ENCODE measurements at places on chromosomes 12 and 14.

- DNase-seq = no peak
Observed at GRCh38 chr14:101708853-101709532, 52.5 kb upstream of the PPP2R5C start.

DNA sequence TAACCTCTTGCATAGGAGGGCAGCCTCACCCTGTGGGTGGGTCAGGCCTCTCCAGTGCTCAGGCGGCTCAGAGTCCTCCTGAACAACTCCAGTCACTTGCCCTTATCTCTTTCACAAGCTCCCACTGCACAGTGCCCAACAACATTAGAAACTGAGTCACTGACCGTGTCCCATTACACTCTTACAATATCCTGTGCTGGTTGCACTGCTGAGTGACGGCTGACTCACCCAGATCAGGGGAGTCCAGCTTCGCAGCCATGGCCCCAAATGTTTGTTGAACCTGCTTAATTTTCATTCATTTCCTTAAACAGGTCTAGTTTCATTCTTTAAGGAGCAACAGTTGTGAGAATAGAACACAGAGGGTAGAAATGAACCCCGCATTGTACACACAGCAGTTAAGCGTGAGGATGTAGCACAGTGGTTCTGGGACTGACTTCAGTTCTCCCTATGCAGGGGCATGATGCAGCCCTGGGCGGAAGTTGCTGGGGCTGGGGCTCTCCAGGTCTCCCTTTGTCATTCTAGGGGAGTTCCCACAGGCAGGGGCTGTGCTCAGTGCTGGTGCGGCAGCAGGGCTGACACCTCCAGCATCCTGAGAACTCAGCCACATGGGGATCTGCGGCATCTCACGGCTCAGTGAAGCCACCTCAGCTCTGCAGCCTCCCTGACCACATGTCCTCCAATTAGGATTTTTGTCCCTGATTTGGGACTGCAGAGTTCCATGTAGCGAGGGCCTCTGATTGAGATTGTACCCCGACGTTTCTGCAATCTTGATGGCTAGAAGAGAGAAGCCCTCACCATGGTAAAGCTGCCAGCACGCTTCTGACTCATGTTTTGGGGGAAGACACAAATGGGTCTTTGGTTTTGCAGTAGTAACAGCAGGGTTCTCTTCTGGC lies 16.1 kb downstream of the GPR68 start:
- DNase-seq = peak; percentile 88

DNA sequence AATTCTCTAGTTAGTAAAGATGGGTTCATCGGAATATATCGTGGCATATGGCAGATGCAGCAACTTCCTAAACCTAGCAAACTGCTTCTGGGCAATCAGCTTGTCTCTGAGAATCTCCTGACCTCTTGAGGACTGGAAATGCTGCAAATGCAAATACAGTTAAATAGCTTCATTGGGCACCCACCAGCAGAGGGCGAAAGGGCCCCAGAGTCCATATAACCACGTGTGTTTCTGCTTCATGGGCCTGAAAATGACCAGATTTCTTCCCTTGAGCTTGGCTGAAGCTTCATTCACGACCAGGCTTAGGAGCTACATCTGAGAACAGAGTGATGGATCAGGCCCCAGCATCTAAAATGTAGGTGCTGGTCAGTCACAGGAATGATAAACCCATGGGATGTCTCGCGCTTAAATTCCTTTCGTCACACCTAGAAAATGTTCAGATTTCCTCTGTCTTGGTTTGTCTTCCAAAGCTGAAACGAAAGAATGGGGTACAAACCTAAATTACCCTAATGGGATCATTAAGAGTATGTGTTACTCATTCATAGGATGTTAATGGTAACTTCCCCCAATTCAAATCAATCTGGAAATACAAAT lies 1482.5 kb upstream of the TMEM132C start:
- DNase-seq = peak; percentile 65

- DNase-seq = peak; percentile 88
Observed at GRCh38 chr12:6613015-6613775, 6.0 kb upstream of the CHD4 start.

DNA sequence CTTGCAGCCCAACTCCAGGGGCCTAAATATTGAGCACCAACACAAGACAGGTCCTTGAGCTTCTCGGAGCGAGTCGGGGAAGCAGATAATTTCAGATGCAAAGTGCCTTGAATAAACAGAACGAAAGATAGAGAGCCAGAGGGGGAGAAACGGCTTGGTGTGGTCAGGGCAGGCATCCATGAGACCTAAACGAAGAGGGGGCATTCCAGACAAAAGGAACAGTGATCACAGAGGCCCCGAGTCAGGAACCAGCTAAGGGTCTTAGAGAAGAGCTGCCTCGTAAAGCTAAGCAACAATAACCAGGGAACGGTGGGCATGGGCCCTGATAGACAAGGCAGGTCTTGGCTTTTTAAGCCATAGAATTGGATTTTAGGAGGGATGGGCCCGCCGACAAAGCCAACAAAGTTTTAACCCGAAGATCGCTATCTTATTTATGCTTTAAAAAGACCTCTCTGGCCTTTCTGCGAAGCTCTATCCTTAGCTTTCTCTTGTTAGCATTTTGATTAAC lies 421 bp upstream of the ACADS start:
- no peak for DNase-seq

DNA sequence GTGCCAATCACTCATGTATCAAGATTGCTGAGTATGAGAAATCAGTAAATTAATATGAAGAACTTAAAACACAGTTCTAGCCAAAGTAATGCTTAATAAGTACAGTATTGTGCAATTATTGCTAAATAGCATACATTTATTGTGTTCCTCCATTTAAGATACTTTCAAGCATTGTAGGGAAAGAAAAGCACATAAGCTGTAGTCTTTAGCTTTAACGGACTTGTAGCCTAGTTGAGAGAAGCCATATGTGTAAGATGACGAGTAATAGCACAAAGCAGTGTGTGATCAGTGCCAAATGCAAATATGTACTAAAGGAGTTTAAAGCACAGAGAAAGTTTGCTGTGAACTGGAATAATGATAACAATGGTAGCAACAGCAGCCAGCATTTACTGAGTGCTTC lies 38.1 kb downstream of the ETV6 start:
- DNase-seq = no peak

- no peak for DNase-seq
Observed at GRCh38 chr12:91718326-91718725, 427.3 kb downstream of the BTG1 start.

DNA sequence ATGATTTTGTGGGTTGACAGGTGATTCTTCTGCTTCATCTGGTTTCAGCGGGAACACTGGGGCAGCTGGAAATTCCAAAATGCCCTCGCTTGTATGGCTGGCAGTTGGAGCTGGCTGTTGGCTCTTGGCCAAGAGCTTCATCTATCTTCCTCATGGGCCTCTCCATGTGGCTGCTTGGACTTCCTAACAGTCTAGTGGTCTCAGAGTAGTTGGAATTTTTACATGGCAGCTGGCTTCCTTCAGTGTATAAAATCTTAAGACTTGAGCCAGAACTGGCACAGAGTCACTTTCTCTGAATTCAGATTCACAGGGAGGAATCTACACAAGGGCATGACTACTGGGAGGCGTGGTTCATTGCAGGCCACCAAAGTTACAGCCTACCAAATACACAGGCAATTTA lies 204.9 kb upstream of the RMST start:
- DNase-seq = no peak

- no peak for DNase-seq
Observed at GRCh38 chr14:89196545-89196944, 220.5 kb downstream of the FOXN3 start.

- DNase-seq = no peak
Observed at GRCh38 chr12:114686426-114686772, 2.4 kb upstream of the TBX3 start.

DNA sequence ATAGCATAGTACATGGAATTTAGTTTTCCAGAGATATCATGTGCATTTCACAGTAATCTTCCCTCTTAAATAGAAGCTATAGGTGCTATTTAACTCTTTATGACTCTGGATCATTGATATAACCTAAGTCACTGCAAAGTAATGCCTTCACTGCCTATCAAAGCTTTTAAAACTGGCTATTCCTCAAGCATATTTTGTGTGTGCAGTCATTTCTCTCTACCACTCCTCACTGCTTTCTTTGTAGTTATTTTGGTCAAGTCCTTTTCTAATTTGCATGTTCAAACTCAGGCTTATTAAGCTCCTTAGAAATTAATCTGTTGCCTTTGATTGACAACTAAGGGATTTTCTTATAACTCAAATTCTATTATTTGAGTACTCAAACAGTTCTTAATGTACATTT lies 79.4 kb upstream of the PLEKHG7 start:
- no peak for DNase-seq
